WTC11 (cell line): ENCODE measurements at places on chromosomes 3 and 15.
A peak's percentile ranks its signal among the peaks of the same experiment; 100 is the strongest.

DNA sequence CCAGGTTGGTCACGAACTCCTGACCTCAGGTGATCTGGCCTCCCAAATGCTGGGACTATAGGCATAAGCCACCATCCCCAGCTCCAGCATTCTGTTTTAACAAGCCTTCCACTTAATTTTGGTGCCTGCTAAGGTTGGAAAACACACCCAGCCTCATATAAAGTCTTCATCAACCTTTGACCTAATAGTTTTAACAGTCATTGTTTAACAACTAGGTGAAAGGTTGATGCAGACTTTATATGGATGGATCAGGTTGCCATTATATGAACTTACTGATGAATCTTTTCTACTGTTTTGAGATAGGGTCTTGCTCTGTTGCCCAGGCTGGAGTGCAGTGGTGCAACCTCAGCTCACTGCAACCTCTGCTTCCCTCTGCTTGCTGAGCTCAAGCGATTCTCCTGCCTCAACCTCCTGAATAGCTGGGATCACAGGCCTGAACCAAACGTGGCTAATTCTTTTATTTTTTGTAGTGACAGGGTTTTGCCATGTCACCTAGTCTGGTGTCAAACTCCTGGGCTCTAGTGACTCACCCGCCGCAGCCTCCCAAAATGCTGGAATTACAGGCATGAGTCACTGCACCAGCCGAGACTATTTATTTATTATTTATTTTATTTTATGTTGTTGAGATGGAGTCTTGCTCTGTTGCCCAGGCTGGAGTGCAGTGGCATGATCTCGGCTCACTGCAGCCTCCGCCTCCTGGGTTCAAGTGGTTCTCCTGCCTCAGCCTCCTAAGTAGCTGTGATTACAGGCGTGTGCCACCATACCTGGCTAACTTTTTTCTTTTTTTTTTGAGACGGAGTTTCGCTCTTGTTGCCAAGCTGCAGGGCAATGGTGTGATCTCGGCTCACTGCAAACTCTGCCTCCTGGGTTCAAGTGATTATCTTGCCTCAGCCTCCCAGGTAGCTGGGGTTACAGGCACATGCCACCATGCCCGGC, 3.1 kb upstream of the RPAP1 start:
- no peak for DNase-seq

- DNase-seq: peak; percentile 63
Measured at GRCh38 chr3:149879872-149880271, 66.9 kb downstream of the RNF13 start.

DNA sequence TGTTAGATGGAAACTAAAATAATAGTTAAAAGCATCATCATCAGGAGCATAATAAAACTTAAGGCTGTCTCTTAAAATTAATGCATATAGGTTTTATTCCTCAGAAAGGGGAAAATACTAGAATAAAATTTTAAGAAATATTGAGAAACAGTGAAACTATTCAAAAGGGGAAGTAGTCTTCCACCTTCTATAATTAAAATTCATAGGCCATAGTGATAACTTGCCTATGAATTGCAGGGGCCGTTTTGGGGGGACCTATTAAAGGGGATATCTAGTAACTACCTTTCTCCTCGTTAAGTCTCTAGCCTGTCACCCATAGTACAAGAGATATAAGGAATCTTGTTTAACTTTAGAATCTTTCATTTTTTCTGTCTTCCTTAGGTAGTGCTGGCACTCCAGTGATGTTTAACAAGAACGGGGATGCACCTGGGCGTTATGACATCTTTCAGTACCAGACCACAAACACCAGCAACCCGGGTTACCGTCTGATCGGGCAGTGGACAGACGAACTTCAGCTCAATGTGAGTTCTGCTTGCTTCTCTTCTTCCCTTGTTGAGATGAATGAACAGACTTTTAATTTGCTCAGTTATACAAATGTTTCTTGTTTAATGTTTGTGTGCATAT, 600.4 kb downstream of the GRM7 start:
- no peak for DNase-seq

DNA sequence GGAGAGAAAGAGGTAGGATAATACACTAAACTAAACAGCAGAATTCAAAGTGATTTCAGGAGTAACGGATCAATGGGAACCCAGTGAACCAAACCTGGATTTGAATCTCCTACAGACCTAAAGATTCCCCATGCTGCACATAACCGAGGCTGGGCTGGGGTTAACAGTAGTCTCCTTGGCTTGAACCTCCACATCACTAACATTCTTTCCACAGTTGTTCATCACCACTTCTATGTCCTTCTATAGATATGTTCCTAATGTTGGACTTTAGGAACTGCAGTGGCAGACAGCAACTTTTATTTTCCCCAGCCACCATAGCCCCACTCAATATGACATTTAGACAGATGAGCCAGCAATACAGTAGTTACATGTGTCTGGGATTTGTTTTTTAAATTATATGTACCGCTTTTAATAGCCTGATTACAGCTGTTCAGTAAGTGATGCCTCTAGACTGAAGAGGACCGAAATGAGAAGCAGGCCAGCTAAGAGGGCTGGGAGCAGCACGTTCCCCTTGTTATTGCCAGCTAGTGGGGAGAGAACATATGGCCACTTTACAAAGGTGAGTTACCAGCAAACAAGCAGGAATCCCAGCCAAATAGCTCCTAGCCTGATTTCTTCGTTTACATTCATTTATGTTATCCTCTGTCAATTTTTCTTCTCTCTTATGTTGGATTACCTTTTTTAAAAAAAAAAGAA, 472.6 kb upstream of the CDIN1 start:
- DNase-seq: no peak

DNA sequence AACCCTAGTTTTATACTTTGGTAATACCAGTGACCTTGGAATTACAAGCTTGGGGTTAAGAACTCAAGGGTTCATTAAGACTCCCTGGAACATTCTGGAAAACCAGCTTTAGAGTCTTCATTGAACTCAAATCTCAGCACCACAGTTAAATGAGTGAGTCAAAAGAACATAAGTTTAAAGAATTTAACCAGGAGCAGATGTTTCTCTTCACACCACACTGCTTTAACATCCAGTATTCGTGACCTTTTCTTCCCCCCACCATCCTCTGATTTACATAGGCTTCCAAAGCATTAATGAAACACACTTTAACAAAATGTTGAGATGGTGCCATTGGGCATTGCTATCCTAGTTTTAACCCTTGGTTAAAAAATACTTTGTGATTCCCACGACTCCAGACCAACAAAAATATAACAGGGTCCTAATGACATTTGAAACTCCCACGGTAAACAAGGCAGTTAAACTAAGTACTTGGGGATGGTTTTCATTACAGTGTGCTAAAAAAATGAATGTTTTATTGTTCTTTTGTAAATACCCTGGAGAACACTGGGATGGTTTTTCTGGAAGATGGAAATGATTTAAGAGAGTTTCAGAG, 123.9 kb downstream of the OXNAD1 start:
- DNase-seq: no peak

DNA sequence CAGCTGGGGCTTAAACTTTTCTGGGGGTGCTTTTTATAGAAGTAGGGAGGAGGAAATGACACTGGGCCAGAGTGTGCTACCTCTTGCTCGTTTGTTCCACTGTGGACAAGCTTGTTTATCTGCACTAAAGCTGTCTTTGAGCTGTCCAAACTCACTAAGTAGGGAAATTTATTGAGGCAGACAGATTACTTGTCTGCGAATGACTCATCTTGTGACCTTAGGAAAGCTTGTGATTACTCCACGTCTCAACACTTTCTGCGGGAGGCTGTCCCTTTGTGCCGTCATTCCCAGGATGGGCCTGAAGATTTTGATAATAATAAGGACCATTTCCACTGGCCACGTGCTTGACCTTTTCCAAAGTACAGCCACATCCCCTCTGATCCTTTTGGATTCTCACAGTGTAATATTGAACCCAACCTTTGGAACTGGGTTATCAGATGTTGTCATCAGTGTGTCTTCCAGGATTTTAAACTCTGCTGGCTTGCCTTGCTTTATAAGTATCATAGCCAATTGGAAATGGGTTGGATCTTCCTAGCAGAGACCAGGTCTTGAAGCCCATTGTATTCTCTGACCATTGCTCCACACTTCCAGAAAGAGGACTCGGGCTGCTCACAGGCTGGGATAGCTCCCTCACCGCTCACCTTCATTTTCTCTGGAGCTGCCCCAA, 84.7 kb downstream of the AGBL1 start:
- no peak for DNase-seq

DNA sequence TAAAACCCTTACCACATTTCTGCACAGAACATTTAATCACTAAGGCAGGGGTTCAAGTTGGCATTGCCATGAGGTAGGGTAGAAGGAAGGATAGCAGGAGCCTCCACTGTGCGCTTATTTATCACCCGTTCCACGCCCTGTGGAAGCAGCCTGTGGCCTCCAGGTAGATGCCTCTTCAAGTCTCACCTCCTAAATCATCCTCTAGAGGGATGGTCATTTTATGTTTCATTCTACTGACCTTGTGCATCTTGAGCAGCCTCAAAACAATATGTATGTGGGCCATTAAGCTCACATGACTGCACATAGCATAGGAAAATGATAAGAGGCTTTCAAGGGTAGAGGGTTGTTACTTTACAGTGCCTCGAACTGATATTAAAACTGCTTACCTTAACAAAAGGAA, 546.2 kb downstream of the GRM7 start:
- DNase-seq: no peak

DNA sequence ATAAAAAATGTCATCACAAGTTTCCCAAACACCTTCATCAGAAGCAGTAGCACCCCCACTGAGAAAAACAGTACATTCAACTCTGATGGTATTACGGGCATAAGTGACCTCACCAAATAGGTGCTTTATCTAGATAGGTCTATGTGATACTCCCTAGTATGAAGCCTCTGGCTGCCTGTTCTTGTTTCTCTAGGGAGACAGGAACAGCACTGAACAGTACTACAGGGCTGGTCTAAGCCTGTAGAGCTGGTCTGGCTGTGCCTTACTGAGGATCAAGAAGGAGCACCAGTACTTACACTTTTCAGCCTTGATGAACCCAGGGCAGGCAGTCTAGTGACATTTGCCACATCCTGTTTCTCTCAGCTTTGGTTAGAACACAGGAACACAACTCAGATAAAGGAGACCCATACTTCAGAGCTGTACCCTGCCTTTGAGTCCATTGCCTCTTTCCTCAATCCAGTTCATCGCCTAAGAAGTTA, 35.9 kb downstream of the OXNAD1 start:
- no peak for DNase-seq

GRCh38 chr3:73108750-73109149, 47.3 kb downstream of the EBLN2 start:
- no peak for DNase-seq

GRCh38 chr3:129195731-129196256, 12.1 kb upstream of the CNBP start:
- DNase-seq: no peak
